Muscle of leg (tissue), 16 donors: ENCODE measurements at places on chromosomes 2 and 18. TPM values are rescaled to one million over a fixed set of nuclear protein-coding genes. Genes with fewer than 3 reads are reported as not detected.
A peak's percentile ranks its signal among the peaks of the same experiment; 100 is the strongest.

DNA sequence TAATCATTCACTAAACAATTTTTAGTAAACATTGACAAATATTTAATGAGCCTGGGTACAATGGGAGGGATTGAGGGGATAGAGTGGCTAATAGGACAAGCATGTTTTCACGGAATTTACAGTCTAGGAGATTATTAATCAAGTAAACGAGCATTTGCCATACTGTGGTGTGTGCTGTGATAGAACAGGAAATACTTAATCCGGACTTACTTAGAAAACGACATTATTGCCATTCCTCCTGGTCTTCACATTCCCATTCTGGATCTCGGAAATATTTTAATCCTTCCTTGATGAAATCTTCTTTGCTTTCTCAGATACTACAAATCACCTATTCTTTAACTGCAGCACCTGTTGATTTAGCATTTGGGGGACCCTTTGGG, 905 bp downstream of the TTLL4 start:
- peaks cover 10% of the 10 kb centered on the region for H3K4me1 ChIP-seq
- no peak for DNase-seq
- H3K27ac ChIP-seq, result peak overlapping the region; percentile 94
- H3K36me3 ChIP-seq, result peaks cover 3% of the 10 kb centered on the region
- peak overlapping the region; percentile 100 for H3K4me3 ChIP-seq

GRCh38 chr18:39365836-39366485, 1800.4 kb upstream of the CELF4 start:
- no peak overlapping the region for H3K4me3 ChIP-seq
- no peak overlapping the region for H3K27ac ChIP-seq
- no peaks in the 10 kb centered on the region for H3K4me1 ChIP-seq
- no peaks in the 10 kb centered on the region for H3K27me3 ChIP-seq

- H3K4me1 ChIP-seq, result no peaks in the 10 kb centered on the region
- H3K36me3 ChIP-seq, result peaks cover 35% of the 10 kb centered on the region
- H3K27ac ChIP-seq, result no peak overlapping the region
- DNase-seq, result no peak
Measured at GRCh38 chr2:95836151-95836550, 155.5 kb downstream of the ANKRD36C start.

- no peak overlapping the region for H3K27ac ChIP-seq
- peaks cover 72% of the 10 kb centered on the region for H3K27me3 ChIP-seq
- peak overlapping the region; percentile 18 for H3K4me3 ChIP-seq
- no peaks in the 10 kb centered on the region for H3K36me3 ChIP-seq
- peaks cover 26% of the 10 kb centered on the region for H3K4me1 ChIP-seq
- peak; percentile 30 for DNase-seq
Measured at GRCh38 chr2:66581339-66582103, 146.6 kb downstream of the MEIS1 start.

Gene OSBPL1A
- 67.1 TPM for total RNA-seq

DNA sequence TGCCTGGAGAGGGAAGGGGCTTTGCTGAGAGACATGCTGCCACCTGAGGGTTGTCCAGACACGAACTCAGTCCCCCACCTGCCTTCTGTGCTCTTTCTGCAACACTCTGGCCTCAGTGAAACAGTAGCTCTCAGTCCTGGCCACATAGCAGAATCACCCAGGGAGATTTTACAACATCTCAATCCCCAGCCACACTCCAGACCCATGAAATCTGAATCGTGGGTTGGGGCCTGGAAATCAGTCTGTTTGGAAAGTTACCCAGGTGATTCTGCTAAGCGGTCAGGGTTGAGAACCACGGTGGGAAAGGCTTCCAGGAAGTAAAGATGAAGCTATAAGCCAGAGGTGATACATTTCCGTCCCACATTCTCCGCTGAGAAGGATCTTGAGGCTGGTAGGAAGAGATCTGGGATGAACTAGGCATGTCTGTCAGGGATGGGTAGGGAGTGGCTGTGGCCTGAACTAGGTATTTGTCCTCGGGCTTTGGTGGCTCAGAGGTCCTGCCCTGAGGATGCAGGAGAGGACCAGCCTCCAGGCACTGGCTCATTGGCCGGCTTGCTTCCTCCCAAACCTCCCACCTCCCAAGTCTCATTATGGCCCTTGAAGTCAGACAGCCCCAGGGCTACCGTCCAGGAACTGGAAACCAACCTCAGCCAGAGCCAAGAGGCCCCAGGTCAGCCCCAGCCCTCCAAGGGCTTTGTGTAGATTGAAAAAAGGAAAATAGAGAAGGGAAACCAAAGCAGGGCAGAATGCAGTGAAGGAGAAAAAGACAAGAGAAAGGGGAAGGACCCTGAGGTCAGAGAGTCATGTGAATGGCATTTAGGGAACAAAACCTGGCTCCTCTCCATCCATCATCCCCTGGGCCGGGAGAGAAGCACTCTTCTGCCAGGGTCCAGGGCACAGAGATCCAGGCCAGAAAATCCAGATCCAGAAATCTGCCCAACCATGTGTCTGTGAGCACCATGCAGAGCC, 119.6 kb downstream of the ZFP36L2 start:
- no peaks in the 10 kb centered on the region for H3K36me3 ChIP-seq
- peak overlapping the region; percentile 84 for H3K27ac ChIP-seq
- H3K27me3 ChIP-seq, result no peaks in the 10 kb centered on the region
